ENCODE measurements at places on chromosomes 6 and 20.

DNA sequence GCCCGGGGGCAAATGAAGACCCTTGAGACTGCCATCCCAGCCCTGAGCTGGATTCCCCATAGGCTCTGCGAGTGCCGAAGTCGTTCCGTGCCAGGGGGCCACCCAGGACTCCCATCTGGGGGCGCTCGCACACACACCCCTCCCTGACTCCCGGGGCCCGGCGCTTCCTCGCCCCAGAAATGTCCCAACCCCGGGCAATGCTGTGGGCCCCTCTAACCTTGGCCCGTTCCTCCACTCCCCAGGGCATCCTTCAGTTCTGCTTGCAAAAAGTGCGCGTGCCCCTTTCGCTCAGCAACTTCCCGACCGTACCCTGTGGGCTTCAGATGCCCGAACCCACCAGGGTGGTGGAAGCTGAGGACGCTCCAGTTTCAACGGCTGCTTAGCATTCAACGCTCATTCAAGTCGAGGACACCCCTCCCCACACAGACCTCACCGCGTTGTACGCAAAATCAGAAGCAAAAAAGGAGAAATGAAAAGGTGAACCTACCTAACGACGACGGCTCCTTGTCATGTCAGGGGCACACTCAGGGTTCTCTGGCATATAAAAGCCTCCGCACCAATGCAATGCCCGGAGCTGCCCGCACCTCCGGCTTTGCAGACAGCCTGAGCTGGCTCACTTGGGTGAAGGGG lies 25.3 kb downstream of the RIPOR2 start:
- DNase-seq, result no peak

GRCh38 chr20:4811661-4812181 lies 90.0 kb downstream of the PRND start:
- no peak for DNase-seq

- no peak for DNase-seq
Observed at GRCh38 chr6:71157345-71157744, 131.3 kb upstream of the OGFRL1 start.

- DNase-seq, result no peak
Observed at GRCh38 chr6:101818051-101818450, 424.5 kb downstream of the GRIK2 start.

GRCh38 chr6:11362564-11362963 lies 130.1 kb upstream of the NEDD9 start:
- no peak for DNase-seq

DNA sequence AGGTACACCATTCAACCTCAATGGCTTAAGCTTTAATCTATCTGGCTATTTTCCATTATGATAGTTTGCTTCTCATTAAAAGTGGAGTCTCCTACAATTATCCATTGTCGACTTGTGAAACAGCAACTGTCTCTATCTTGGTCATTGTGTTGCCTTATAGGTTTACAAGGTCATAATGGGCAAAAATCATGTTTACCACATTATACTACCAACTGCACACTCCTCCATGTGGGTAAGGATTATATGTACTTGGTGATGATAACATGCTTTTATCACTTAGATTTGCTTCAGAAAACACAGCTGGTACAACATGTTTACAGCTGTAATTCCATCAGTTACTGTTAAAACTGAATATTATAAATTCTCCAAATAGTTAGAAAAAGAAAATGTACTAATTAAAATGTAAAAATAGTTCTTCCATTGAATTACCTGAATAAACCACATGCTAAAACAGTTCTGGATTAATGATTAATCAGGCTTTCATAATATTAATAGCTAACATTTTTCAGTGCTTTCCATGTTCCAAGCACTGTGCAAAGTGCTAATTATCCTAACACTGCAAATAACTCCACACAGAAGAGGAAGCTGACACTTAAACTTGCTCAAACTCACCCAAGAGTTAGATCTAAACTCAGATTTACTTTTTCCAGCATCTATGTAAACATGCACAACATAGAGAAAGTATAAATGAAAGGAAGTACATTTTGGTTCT lies 96.7 kb downstream of the OGFRL1 start:
- DNase-seq, result no peak

- DNase-seq, result no peak
Observed at GRCh38 chr6:114342086-114342825, 567 bp downstream of the HS3ST5 start.

DNA sequence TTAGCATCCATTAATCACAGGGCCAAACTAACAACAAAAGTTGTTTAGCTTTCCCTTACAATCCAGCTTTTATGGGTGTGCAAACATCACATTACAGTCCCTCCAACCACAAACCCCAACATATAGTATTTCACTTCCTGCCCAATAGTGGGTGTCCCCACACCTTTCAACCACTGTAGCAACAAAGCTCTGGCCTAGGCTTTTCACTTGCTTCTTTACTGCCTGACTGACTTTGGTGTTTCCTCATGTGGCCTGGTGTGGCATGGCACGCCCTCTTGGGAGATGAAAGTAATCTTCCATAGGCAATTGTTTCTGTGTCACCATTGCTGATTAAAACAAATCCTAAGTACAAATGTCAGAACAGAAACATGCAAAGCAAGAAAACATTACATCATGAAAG lies 46.3 kb downstream of the MCM8 start:
- DNase-seq, result no peak

- DNase-seq, result no peak
Observed at GRCh38 chr6:16741112-16742016, 19.9 kb downstream of the ATXN1 start.

- no peak for DNase-seq
Observed at GRCh38 chr20:59020938-59021551, 1.8 kb downstream of the TUBB1 start.

- no peak for DNase-seq
Observed at GRCh38 chr6:89021629-89022028, 58.2 kb upstream of the RNGTT start.

- no peak for DNase-seq
Observed at GRCh38 chr6:15770347-15771143, 107.7 kb upstream of the DTNBP1 start.

Measured in stimulated activated CD4-positive, alpha-beta T cell treated with anti-CD3 and anti-CD28 coated beads, Interleukin-4, amount 100 ng/mL, for 48 hours (primary cell).